ENCODE measurements at places on chromosomes 4 and X.
A peak's percentile ranks its signal among the peaks of the same experiment; 100 is the strongest.

DNA sequence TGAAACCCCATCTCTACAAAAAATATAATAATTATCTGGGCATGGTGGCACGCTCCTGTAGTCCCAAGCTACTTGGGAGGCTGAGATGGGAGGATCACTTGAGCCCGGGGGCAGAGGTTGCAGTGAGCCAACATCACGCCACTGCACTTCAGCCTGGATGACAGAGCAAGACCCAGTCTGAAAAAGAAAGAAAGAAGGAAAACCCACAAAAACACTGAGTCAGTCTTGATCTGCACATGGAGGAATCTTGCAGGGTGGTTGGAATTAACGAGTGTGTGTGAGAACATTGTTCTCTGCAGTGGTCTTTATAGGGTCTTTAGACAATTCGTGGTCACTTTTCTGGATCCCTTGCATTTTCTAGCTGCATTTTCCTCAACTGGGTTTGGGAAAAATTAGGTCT is 23.2 kb downstream of the ADD1 start:
- no peak for DNase-seq

- no peak for DNase-seq
Observed at GRCh38 chr4:144579411-144580030, 66.4 kb upstream of the HHIP start.

- DNase-seq, result no peak
Observed at GRCh38 chr4:99201690-99202089, 17.4 kb downstream of the ADH6 start.

- no peak for DNase-seq
Observed at GRCh38 chr4:39166177-39166576, 16.2 kb upstream of the WDR19 start.

DNA sequence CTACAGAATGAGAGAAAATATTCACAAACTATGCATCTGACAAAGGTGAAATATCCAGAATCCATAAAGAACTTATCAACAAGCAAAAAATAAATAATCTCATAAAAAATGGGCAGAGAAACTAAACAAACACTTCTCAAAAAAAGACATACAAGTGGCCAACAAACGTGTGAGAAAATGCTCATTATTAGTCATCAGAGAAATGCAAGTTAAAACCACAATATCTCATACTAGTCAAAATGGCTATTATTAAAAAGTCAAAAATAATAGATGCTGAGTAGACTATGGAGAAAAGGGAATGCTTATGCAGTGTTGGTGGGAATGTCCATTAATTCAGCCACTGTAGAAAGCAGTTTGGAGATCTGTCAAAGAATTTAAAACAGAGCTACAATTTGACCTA is 533.3 kb downstream of the TMA16 start:
- DNase-seq, result no peak

DNA sequence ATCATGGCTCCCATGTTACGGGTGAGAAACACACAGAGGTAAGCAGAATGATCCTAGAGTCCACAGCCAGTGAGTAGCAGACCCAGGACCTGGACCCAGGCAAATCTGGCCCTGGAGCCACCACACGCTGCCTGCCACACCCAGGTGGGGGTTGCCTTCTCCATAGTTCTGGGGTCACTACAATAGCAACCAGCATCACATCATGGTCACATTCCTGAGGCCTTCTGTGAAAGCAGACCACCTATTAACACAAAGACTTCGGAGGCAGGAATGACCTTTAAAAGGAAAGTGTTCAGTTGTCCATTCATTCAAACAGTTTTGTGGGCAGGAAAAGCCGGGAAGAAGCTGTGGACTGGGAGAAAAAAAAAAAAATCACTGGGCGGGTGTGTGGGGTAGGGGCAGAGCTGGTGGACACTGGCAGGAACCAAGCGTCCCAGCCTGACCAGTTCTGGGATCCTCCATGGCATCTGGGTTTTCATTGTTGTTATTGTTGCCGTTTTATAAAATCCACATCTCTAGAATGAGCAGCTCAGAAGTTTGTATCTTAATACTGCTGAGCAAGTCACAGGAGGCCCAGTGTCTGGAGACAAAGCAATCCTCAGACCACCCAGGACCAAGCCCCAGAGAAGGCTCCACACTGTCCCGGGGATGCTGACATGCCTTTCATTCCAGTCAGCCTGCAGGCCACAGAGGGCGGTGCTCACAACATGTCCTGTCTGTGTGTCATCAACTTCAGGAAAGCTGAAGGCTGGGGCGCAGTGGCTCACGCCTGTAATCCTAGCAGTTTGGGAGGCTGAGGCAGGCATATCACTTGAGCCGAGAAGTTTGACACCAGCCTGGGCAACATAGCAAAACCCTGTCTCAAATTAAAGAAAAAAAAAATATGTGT is 67.0 kb downstream of the SEL1L3 start:
- DNase-seq, result no peak

DNA sequence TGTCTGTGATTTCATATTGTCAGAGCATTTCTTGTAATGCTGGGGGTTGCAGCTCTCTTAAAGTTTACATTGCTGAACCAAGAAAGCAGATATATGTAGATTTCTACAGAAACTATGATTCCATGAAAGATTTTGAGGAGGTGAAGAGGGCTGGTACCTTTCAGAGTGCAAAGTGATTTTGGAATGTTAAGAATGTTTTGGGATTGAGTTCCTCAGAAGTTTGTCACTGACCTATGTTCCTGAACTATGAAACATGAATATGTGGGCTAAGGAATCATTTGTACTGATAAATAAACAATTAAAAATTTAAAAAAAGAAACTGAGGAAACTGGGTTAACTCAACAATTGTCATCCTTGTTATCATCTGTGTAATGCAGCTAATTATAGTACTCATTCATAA is 12.3 kb upstream of the CHIC2 start:
- no peak for DNase-seq

GRCh38 chr4:54104907-54105306 is 4.9 kb downstream of the GSX2 start:
- no peak for DNase-seq

GRCh38 chr4:160265014-160265413 is 1162.1 kb downstream of the RAPGEF2 start:
- DNase-seq, result no peak

DNA sequence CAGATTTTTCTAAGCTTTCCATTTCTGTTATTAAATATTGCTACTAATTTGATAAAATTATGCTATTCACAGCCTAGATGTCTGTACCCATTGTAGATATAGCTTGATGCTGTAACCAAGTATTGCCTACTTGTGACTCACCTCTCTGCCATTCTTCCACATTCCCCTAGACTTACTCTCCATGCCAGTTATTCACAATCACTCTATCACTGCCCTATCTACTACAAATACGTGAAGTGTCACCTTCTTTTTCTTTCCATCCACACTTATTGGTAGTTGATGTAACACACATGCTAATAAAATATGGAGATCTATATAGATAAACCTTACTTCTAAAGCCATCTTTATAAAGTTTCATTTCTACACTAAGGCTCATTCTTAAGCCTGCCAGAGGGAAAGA is 179.4 kb upstream of the PACRGL start:
- DNase-seq, result no peak

GRCh38 chr4:152690706-152691651 is 11.2 kb upstream of the TMEM154 start:
- DNase-seq, result no peak

DNA sequence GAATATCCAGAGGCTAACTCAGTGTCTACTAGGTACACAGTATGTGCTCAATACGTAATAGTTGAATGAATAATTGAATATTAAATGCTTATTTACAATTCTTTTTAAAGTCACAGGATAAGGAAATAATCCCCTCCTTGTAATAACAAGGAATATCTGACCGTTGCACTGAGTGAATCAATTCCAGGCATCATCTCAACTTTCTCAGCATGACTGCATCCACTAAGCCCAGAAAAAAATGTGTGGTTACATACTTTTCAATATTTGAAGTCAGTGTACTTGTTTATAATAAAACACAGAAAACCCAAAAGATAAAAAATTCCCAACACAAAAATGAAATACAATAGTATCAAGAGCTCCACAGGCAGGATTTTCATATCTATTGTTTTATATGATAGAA is 105.4 kb downstream of the TMEM144 start:
- no peak for DNase-seq

- DNase-seq, result peak; percentile 29
Observed at GRCh38 chr4:1026115-1026514, 14.7 kb downstream of the FGFRL1 start.

DNA sequence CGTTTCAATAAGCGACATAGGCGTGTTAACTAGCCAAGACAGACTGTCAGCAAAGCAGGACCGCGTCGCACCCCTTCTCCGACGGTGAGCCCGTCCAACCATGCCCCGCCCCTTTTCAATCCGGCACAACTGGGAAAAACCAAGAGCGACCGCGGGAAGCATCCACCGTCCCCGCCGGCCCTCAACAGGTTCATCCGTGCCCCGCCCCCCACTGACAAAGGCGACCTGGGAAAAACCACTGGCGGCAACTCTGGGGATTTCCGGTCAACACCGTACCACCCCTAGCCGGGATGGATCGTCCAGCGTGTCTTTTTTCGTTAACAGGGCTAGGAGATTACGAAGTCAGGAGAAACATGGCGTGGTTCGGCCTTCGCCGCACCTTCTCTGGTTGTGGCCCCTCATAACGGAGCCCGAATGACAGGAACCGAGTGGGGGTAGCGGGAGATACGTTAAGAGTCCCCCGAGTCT is 377 bp downstream of the TIMM17B start:
- peak; percentile 47 for DNase-seq

DNA sequence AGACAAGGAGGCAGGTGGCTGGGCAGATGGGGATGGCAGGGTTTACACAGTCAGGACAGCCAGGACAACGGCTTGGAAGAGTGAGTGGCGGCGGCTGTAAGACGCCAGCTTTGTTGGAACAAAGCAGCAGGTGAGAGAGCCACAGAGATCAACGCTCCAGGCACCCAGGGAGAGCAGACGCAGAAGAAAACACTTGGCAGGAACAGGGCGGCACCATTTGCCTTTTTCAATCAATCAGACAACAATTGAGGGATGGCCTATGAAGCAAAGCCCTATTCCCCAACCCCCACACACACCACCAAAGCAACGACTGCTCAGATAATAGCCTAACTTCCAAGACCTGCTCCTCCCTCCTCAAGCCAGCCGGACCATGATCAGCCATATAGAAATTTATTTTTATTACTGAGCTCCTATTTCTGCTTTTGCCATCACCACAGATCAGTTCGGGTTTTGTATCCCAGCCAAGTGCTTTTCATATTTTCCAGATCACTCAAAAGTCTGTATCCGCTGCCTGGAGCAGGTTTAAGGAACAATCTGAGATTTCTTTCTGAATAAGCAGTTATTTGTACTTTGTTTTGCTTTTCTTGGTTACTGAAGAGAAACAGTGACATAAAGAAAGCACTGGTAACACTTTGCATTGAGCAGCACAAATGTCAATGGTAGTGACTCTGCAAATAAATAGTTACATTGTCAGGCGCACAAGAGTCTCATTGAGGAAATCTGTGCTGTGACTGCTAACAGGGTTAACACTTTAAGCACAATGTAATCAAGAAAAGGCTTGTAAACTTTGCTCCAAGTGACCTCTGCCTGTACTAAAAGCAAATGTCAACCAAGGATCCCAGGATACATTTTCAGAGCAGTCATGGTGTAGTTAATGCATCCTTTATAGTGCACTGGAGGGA is 81.8 kb upstream of the RBPJ start:
- DNase-seq, result no peak

DNA sequence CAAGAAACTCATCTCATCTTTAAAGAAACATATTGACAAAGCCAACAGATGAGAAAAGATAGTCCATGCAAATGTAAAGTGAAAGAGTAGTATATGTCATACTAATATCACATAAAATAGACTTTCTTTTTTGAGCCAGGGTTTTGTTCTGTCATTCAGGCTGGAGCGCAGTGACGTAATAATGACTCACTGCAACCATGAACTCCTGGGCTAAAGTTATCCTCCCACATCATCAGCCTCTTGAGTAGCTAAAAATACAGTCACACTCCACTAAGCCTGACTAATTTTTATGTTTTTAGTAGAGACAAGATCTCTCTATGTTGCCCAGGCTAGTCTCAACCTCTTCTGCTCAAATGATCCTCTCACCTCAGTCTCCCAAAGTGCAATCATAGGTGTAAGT is 51.8 kb upstream of the TRAM1L1 start:
- no peak for DNase-seq

- no peak for DNase-seq
Observed at GRCh38 chr4:189177130-189177529, 763.5 kb upstream of the FRG1 start.

- DNase-seq, result no peak
Observed at GRCh38 chr4:41185614-41186592, 28.4 kb downstream of the APBB2 start.
